ENCODE measurements at places on chromosomes 4 and X.
A peak's percentile ranks its signal among the peaks of the same experiment; 100 is the strongest.

DNA sequence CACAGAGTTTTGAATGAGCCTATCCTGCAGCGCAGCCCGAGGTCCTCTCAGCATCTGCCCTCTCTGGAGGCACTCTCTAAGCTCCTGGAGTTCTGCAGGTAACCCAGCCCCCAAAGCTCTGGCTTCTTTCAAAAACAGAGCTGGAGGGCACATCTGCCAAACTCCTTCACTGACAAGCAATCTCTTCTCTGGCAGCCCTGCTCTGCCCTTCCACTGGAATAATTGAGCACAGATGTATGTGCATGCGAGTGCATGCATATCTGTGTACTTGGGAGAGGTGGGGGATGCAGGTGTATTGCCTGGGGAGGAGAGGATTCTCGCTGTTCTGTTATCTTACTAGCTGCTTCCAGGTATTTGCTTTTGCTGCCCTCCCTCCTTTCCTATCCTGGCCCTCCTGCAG lies 22.2 kb upstream of the PLP1 start:
- no peak for DNase-seq

- no peak for DNase-seq
Measured at GRCh38 chr4:81650606-81651242, 179.0 kb upstream of the RASGEF1B start.

DNA sequence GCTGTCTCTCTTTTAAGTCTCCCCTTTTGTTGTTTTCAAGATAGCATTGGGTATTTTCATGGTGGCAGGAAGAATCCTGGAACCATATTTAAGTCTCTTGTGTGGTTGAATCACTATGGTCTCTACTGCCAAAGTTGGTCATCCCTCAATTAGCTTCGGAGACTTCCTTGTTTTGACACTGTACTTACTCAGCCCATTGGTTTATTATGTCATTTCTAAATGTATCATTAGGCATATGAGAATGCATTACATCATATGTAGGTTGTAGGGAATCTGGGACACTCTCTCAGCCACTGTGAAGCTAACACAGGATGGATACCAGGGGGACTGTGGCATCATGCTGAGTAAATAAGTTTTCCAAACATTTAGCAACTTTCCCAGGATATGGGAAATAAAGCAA lies 211.8 kb downstream of the DTHD1 start:
- no peak for DNase-seq

DNA sequence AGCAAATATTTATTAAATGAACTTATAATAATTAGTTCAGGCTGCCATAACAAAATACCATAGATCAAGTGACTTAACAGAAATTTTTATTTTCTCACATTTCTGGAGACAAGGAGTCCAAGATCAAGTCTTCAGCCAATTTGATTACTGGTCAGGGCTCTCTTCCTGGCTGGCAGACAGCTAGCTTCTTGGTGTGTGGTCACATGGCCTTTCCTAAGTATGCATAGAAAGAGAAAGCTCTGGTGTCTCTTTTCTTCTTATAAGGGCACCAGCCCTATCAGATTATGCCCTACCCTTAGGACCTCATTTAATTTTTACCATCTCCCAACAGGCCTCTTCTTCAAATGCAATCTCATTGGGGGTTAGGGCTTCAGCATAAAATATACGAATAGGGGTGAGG lies 438.5 kb upstream of the INTU start:
- no peak for DNase-seq

DNA sequence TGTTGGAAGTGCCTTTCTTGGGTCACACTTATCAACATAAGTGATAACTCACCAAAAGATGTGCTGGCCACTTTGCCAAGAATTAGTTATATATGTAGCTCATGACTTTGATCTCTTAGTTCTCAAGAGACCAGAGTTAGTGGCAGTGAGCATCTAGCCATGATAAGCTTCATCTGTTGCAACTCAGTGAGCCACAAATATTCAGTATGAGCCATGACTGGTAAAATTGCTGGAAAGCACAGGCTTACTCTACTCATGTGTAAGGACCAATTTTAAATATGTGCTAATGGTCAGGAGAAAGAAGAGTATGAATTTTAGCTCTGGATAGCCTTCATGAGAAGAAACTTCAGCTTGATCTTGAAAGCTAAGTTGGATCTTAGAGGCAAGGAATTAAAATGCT lies 59.4 kb upstream of the TLL1 start:
- no peak for DNase-seq

GRCh38 chrX:14528629-14529289 lies 577 bp upstream of the GLRA2 start:
- no peak for DNase-seq

GRCh38 chrX:154481911-154482601 lies 3.0 kb upstream of the LAGE3 start:
- DNase-seq = no peak

- DNase-seq = no peak
Measured at GRCh38 chr4:150781191-150781590, 199.2 kb downstream of the MAB21L2 start.

DNA sequence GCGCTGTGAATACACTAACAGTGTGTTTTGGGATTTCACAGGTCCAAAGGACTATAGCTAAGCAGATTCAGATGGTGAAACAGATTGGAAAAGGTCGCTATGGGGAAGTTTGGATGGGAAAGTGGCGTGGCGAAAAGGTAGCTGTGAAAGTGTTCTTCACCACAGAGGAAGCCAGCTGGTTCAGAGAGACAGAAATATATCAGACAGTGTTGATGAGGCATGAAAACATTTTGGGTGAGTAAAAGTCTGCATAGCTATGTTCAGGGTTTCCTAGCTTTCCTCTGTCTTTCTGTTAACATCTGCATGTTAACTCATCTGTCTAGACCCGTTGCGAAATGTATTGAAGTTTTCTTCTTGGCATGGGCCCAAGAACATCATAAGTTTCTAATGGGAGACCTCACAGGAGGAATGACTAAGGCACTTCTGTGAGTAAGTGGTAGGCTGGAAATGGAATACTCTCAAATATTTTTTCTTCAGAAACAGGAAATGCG lies 372.1 kb downstream of the BMPR1B start:
- DNase-seq = peak; percentile 34

GRCh38 chr4:165009493-165010227 lies 22.1 kb upstream of the TRIM60 start:
- no peak for DNase-seq

DNA sequence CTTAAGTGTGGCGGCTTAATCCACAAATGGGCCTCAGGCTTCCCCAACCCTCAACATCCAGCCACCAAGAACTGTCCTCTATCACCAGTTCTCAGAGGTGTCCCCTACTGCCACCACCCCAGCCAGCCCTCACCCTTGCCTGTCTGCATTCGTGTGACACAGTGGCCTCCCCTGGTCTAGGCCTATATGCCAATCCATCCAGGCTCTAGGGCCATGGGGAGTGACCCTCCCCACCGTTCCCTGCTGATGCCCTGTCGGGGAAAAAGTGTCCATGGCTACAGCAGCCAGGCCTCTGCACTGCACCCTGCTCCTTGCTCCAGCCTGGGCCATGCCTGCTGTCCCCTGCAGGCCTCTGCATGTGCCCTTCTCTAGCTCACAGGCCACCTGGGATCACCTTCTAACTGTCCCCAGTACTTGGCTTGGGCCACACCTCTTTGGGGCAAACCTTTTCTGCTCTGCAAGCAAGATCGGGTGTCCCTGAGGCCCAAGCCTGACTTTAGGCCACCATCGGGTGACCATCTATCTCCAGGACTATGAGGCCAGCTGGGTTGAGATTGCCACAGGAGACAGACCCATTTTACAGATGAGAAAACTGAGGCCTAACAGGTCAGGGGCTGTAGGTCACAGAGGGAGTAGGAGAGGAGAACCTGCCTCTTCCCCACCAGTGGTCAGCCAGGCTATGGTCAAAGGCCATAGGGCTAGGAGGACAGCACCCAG lies 75.8 kb downstream of the JAKMIP1 start:
- no peak for DNase-seq

DNA sequence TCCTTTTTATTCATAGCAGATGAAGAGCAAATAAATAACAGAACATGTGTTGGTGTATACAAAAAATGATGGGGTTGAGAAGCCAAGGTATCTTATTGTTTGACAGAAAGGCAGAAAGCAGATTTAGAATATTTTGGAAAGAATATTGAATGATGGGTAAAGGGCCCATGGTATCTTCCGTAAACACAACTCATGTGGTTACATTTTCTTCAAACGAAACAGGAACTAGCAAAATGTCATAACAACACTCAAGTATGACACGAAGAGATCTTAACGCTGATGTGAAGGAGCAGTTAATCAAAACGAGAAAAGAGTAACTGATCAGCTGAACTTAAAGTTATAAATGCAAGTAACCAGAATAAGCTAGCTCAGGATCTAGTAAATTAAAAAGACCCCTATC lies 195.7 kb upstream of the GK2 start:
- peak; percentile 34 for DNase-seq

DNA sequence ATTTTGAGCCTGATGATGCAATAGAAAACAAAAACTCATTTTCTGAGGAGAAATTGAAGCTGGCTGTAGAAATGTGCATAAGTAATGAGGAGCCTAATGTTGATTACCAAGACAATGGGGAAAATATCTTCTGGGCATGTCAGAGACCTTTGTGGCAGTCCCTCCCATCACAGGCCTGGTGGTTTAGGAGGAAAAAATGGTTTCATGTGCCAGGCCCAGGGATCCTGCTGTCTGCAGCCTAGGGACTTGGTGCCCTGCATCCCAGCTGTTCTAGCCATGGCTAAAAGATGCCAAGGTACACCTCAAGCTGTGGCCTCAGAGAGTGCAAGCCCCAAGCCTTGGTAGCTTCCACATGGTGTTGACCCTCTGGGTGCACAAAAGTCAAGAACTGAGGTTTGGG lies 128.7 kb upstream of the ARHGEF9 start:
- DNase-seq = no peak

- no peak for DNase-seq
Measured at GRCh38 chr4:1843852-1844251, 12.1 kb downstream of the LETM1 start.

- no peak for DNase-seq
Measured at GRCh38 chrX:19899217-19899788, 11.9 kb upstream of the SH3KBP1 start.

DNA sequence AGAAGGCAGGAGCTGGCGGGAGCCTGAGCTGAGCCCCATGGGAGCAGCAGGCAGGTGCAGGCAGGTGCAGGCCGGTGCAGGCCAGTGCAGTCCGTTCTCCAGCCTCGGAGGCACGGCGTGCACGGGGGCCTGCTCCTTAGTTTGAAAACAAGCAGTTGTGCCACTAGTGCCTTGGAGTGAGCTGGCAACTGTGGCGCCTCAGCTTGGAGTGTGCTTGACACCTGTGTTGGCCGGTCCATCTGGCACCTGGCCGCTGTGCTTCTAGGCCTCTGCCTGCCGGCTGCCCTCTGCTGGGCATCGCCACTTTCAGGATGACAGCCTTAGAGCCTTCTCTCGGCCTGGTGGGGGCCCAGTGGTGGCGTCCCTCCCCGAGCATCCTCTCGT lies 47.9 kb downstream of the RGS12 start:
- no peak for DNase-seq

DNA sequence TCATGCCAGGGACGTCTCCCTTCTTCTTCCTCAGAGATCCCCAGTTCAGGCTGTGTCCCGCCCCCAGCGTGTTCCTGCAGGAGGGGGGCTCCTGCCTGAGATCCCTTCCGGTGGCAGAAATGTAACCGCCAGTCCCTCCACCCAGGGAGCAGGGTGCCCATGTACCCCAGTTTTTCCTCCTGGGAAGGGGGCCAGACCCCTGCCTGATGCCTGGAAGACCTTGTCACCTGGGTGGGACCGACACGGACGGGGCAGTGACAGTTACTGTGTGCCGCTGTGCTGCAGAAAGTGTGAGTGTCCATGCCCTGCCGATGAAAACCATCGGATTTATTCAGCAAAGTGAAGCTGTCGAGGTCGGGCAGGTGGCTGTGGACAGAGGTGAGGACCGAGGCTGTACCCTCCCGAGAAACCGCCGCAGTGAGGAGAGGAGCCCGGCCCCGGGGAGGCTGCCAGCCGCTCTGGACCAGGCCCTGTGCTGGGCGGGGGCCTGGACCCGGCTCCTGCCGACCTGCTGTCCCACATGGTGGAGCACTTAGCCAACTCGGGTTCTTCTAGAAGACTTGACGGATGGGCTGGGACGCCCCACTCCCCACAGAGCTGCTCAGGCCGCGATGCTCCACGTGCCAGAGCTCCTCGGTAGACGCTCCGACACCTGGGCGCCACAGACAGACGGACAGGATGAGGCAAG lies 36.7 kb upstream of the HMX1 start:
- DNase-seq = no peak

GRCh38 chrX:39774774-39775328 lies 322.9 kb downstream of the BCOR start:
- no peak for DNase-seq

- no peak for DNase-seq
Measured at GRCh38 chrX:12401252-12401651, 263.0 kb downstream of the FRMPD4 start.

- DNase-seq = no peak
Measured at GRCh38 chr4:183873409-183874185, 31.5 kb upstream of the STOX2 start.

- DNase-seq = no peak
Measured at GRCh38 chrX:112705726-112706125, 26.0 kb upstream of the LHFPL1 start.

DNA sequence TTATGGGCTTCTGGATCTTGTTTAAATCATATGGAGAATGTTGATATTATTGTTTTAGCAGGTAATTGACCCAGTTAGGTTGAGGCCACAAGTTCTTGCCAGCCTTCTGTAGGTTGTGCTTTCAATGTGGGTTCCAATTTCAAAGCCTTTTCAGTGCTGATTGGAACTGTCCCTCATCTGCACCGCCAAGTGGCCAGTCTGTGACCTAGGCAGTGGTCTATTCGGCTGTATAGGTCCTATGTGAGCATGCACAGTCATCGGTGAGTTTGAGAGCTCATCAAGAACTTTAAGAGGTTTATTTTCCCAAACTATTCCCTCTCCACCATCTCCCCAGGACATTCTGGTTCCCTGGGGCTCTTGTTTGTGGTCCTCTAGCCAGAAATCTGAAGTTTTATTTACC lies 35.7 kb downstream of the DDX53 start:
- DNase-seq = no peak

GRCh38 chr4:47705326-47705981 lies 132.4 kb downstream of the CORIN start:
- DNase-seq = no peak
